ENCODE measurements at places on chromosomes 16 and 17.

DNA sequence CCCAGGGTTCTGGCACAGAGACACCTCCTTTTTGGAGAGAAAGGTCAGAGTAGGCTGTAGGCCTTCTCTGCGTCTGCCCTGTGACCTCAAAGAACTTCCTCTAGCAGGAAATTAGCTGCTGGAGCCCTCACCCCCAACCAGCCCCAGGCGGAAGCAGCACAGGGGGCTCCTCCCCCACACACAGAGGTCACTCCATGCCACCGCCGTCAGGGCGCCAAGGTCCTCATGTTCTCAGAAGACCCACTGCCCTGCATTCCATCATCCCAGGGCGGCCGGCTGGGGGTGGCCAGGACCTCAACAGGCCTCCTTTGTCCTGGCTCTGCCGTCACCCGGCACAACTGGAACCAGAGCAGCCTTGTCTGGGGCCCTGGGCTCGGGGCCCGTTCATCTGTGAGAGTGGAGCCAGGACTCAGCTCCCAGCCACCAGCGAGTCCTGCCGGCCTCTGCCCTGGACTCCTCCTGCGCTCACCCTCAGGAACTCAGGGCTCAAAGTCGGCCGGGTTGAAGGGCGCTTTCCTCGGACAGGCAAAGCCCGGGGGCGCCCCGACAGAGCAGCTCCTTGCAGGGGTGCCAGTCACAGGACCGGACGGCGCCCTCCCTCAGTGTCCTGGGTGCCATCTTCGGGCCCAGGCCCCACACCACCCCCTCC is 1.2 kb downstream of the TMC6 start:
- DNase-seq, result no peak

- DNase-seq, result no peak
Observed at GRCh38 chr17:4535667-4536258, 19.4 kb downstream of the MYBBP1A start.

- no peak for DNase-seq
Observed at GRCh38 chr16:29978564-29979270, 5.0 kb downstream of the TAOK2 start.

DNA sequence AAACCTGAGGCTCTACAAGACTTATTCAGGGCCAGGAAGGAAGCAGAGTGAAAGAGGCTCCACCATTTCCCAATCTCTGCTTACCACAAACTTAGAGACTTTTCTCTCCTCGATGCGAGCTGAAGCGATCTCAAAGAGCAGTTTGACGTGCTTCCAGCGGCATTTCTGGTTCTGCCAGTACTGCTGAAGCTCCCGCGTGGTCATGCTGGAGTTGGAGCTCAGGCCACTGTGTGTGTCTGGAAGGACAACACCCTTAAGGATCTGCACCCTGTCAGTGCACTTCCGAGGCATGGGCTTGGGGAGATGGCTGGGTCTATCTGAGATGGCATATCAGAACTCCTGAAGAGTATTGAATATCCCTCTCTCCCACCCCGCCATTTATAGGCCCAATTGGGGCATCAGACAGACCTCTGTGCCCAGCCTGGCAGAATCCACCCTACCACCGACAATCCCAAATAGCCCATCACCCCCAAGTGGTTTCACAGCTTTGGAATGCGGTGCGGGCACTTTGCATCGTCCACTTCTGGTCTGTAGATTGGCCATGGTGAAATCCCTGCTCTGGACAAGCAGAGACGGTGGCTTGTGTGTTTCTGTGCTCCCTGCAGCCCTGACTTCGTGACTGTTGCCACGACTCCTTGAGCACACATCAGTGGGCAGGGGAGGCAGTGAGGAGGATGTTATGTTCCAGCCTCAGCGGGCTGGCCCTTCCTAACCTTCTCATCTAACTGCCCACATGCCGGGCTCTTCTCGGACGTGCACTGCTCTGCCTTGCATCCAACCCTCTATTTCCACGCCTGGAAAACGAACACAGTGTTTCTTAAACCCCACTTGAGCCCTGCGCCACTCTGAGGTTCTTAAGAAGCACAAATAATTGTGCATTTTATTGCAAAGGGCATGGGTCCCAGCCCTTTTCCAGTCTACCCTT is 5.2 kb downstream of the SNX20 start:
- no peak for DNase-seq

DNA sequence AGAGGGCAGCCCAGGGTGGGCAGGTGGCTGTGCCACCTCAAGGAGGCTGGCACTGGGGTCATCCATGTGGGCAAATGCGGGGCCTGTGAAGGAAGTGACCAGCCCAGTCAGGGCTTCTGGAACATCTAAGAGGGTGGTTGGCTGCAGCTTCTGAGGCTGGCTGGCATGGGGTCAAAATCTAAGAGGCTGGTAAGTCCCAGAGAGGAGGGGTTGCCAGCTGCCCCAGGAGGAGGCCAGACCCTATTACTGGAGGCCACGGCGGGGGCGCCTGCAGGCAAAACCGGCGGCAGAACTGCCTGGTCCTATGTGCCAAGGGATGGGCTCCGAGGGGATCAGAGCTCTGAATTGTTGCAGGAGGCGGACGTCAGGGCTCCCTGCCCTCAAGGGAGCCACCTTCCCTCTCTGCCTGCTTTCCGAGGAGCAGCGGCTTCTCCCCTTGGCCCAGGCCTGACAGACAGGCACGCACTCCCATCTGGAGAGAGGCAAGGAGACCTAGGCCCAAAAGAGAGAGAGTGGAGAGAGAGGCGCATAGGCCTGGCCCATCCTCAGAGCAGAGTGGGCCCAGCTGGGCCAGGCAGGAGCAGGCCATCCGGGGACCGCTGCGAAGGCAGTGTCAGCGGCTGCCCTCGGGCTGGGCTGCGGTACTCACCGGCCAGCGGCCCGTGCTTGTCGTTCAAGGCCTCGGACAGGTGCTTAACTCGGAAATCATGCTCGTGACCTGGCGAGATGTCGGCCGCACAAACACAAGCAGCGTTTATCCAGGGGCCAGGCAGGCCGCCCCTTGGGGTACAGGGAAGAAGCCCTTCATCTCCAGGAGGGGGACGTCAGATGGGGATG is 10.9 kb downstream of the ZACN start:
- no peak for DNase-seq

- no peak for DNase-seq
Observed at GRCh38 chr16:27737513-27737912, 187.6 kb downstream of the KATNIP start.

DNA sequence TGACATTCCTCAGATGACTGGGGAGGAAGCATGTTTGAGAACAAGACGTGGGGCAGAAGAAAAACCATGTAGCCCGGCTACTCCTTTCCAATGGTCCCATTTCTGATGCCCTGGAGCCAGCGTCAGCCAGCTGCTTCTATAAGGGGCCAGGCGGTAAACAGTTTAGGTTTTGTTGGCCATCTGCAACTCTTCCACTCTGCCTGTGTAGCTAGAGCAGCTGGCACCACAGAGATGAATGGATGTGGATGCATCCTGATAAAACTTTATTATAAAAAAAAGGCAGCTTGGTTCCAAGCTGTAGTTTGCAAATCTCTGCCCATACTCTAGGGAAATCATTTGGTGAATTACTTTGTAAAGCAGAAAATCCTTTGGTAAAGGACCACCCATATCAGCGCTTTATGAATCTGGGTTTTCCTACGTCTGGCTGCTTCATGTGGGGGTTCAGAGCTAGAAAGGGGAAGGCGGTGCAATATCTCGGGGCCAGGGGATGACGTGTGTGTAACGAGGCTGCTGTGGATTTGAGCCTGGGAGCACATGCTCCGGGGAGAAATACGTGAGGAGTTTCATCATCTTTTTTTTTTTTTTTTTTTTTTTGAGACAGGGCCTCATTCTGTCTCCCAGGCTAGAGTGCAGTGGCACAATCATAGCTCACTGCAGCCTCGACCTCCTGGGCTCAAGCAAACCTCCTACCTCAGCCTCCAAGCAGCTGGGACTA is 3.4 kb upstream of the SRL start:
- DNase-seq, result no peak

DNA sequence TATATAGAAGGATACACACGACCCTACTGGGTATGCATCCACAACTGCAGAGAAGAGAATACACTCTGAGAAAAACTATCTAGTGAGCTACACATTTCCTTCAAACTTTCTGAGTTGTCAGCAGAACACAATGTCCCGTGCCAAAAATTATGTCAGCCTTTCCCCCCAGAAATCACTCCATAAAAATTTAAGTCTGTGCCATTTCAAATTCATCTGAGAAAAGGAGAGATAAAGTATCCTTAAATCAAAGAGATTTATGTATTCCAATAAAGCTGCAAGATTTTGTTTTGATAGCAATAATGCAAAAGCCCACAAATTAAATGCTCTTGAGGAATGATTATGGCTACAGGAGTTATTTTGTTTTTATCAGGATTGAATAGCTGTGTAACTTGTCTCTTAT is 760.1 kb downstream of the CDH11 start:
- DNase-seq, result no peak

- no peak for DNase-seq
Observed at GRCh38 chr16:54289242-54289944, 2.8 kb upstream of the IRX3 start.

- no peak for DNase-seq
Observed at GRCh38 chr17:47872651-47873161, 21.7 kb upstream of the SP6 start.

DNA sequence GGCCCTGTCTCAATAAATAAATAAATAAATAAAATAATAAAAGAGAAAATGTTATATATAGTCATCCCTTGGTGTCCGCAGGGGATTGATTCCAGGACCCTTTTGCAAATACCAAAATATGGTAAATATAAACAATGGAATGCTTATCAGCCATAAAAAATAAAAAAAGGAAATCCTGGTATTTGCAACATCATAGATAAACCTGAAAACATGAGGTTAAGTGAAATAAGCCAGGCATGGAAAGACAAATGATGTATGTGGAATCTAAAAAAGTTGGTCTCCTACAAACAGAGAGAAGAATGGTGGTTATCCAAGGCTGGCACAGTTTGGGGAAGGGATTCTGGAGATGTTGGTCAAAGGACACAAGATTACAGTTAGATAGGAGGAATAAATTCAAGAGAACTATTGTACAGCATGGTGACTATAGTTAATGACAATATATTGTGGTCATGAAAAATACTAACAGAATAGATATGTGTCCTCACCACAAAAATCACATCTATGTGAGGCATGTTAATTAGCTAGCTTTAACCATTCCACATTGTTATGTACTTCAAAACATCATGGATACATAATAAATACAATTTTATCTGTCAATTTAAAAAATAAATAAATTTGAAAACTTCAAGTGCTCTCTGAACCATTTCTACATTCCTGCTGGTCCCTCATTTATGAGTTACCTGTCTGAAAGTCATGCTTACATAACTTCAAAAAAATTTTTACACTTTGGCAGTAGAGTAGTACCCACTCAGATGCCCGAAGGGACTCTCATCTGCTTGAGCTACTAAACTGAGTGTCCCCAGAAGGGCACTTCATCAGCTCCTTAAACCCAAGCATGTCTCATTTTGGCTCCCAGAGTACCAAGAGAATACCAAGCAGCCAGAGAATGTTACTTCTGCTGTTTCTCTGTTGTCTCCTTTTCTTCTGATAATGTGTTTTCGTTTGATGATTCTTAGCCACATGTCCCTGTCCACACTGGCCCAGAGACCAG is 26.6 kb downstream of the N4BP1 start:
- no peak for DNase-seq

- no peak for DNase-seq
Observed at GRCh38 chr16:2592786-2593185, 55.0 kb downstream of the PDPK1 start.

Data from omental fat pad (tissue), 4 donors.